ENCODE measurements at places on chromosomes 12 and 14.

GRCh38 chr14:69288011-69288771 is 28.2 kb downstream of the GALNT16 start:
- DNase-seq, result no peak

DNA sequence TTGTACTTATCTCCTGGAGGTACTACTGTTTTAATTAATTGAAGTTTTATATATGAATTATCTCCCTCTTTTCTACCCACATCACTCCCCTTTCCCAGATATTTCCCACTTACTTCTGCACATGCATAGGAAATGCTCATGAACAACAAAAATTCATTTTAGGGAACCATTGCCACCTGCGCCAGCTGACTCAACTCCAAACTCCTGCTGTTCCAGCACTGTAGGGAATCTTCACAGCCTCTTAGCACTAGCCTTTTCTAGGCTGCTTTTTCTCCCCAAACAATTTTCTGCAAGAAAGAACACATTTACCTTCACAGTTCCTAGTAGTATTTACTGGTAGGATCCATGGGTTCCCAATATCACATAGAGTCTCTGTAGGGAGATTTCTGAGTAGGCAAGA is 268.4 kb downstream of the LRFN5 start:
- DNase-seq, result no peak

- DNase-seq, result no peak
These were observed 47.8 kb downstream of the CCDC88C start for GRCh38 chr14:91369628-91370445.

DNA sequence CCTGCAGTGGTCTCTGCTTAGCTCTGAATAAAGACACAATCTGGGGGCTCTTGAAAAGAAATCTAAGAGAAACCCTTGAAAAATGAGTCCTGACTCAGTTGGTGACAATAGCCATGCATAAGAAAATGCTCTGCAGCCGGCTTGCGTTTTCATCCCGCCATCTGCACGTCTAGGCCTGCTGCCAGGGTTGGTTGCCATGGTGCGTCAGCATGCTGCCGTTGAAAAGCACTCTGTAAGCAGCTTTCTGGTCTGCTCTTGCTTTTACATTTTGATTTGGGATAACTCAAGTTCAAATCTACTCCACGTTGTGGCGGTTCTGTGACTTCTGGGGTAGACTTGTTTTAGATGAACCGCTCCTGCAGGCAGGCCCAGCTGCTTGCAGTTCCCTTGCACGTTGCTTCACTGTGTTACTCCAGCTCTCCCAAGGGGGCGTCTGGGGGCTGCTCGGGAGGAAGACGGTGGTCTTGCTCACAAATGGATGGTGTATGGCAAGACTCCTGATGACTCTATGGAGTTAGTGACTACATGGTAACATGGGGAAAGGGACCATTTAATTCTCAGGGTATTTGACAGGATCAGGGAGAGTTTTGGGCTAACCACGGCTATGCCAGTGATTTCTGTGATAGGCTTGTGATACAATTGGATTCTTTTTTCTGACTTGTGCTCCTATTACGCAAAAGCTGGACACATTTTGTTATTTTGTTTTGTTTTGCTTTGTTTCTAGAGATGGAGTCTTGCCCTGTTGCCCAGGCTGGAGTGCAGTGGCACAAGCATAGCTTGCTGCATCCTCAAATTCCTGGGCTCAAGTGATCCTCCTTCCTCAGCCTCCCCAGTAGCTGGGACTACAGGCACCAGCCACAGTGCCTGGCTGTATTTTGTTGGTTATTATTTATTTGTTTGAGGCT is 15.8 kb downstream of the WNT5B start:
- no peak for DNase-seq

GRCh38 chr12:13405961-13406703 is 209.6 kb downstream of the EMP1 start:
- DNase-seq, result no peak

- no peak for DNase-seq
These were observed 181.9 kb upstream of the ARHGAP5 start for GRCh38 chr14:31895206-31895605.

GRCh38 chr14:105154476-105154871 is 14.1 kb downstream of the JAG2 start:
- no peak for DNase-seq

GRCh38 chr14:74601982-74602381 is 10.1 kb downstream of the LTBP2 start:
- DNase-seq, result no peak

GRCh38 chr12:128929057-128929456 is 75.8 kb downstream of the GLT1D1 start:
- DNase-seq, result no peak

DNA sequence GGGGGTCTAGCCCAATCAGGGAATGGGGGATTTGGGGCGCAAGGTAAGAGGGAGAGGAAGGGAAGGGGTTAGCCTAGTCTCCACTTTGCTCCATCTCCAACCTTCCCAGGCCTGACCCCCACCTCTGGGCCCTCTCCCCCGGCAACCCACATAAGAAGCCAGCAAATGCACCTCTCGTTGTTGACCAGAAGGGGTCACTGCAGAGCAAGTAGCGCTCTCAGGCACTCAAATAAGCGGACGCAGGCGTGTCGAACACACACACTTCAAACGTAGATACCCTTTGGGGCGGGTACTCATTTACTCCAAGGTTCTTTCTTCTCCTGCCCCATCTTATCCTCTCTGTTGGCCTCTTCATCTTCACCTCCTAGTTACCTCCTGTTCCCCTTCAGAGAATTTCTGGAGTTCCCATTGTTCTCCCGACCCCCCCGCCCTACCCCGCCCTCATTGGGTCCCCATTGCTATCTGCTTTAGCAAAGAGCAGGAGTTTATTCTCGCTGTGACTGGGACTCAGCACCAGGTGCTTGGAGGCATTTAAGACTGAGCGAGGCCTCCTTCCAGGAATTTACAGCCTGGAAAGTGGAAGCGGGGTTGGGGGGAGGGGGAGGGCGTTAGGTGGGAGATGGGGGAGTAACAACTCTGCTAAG is 1.5 kb upstream of the SRRM4 start:
- DNase-seq, result no peak
